ENCODE measurements at places on chromosomes 2 and 18.

DNA sequence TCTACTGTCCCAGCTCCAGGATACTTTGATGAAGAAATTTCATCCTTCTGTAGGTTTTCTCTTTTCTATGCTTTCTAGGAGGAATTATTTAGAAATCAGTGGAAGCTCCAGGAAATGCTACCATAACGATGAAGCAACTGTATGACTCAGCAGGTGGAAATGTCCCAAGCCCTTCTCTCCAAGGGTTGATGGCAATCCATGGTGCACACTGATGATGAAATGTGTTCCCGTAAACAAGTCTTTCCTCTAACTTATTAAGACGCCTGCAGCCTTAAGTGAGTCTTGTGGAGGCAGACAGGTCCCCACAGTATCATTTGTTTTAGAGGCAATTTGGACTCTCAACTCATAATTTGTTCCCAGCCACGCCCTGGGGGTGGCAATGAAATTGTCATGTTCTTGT is 777.6 kb upstream of the SOX11 start:
- H3K4me3 ChIP-seq, result no peak overlapping the region
- no peaks in the 10 kb centered on the region for H3K36me3 ChIP-seq
- H3K27me3 ChIP-seq, result no peaks in the 10 kb centered on the region
- no peaks in the 10 kb centered on the region for H3K4me1 ChIP-seq

- no peaks in the 10 kb centered on the region for H3K36me3 ChIP-seq
- H3K27me3 ChIP-seq, result no peaks in the 10 kb centered on the region
- no peaks in the 10 kb centered on the region for H3K4me1 ChIP-seq
- H3K27ac ChIP-seq, result no peak overlapping the region
Observed at GRCh38 chr2:143254110-143254509, 124.9 kb downstream of the ARHGAP15 start.

DNA sequence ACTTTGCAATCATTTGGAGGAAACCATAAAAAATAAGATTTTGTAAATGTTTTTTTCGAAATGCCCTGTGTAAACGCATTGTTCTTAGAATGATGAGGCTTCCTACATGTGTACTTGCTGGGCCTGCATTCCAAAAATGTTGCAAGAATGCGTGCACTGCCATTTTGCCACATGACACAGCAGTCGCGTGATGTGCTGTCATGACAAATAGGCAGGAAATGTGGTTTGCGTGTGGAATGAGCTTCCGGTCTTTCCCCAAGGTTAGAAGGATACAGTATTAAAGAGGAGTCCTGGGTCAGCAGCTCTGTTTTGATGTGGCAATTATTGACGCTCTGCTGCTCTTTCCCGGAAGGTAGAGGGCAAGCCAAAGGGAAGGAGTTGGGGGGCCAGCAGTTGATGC is 18.1 kb upstream of the SERPINB2 start:
- no peak for DNase-seq
- H3K4me1 ChIP-seq, result no peaks in the 10 kb centered on the region
- H3K36me3 ChIP-seq, result no peaks in the 10 kb centered on the region
- H3K4me3 ChIP-seq, result no peak overlapping the region
- H3K27ac ChIP-seq, result no peak overlapping the region

DNA sequence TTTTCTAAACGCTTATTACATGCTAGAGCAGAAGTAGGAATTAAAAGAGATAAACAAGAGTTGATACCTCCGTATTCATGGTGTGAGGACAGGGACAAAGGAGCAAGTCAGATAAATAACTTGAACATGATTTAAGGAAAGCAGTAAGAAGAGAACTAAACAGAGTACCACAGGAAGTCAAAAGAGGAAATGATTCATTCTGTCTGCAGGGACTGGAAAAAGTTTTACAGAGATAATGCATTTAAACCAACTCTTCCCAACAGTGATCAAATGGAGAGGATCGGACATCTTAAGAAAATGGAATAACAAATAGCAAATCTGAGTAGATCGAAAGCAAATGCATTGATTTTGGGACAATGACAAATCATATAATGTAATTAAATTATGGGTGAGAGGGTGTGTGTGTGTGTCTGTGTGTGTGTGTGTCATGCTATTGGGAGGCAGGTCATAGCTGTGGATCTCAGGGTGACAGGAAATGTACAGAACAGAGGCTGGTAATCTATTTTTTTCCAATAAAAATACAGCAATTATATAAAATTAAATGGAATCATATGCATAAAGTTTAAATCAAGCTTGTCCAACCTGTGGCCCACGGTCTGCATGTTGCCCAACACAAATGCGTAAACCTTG is 113.4 kb downstream of the MC4R start:
- no peak overlapping the region for H3K27ac ChIP-seq
- no peaks in the 10 kb centered on the region for H3K27me3 ChIP-seq
- no peaks in the 10 kb centered on the region for H3K36me3 ChIP-seq

GRCh38 chr2:239055756-239056493 is 208.0 kb downstream of the TWIST2 start:
- DNase-seq, result no peak
- no peaks in the 10 kb centered on the region for H3K36me3 ChIP-seq
- no peaks in the 10 kb centered on the region for H3K27me3 ChIP-seq
- no peak overlapping the region for H3K4me3 ChIP-seq
- H3K27ac ChIP-seq, result no peak overlapping the region

- H3K27me3 ChIP-seq, result no peaks in the 10 kb centered on the region
- no peak for DNase-seq
- no peak overlapping the region for H3K27ac ChIP-seq
- H3K4me3 ChIP-seq, result no peak overlapping the region
- no peaks in the 10 kb centered on the region for H3K36me3 ChIP-seq
Observed at GRCh38 chr2:208627916-208628315, 221.3 kb downstream of the PTH2R start.

DNA sequence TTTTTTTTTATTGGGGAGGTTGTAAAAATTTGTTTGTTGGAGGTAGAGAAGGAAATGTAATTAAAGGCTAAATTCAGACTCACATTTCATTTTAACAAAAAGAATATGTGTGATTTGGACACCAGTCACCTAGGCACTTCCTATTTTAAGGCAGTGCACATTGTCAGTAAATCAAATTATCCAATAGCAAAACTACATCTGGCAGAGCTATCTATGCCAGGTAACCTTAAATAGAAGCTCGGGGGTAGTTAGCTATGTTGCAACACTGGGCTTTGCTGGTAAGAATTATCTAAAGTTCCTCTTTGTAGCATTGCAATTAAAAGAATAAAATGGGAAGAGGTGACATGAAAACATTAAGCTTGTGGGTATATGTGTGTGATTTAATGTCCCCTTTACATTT is 1064.4 kb upstream of the ZEB2 start:
- no peaks in the 10 kb centered on the region for H3K27me3 ChIP-seq
- no peaks in the 10 kb centered on the region for H3K4me1 ChIP-seq
- H3K27ac ChIP-seq, result no peak overlapping the region
- H3K36me3 ChIP-seq, result no peaks in the 10 kb centered on the region
- H3K4me3 ChIP-seq, result no peak overlapping the region
- no peak for DNase-seq

Data from pancreas (tissue), 10 donors.